ENCODE measurements at places on chromosomes 5 and 9. TPM values are rescaled to one million over a fixed set of nuclear protein-coding genes. Genes with fewer than 3 reads are reported as not detected.

Gene IL13
- not detected for total RNA-seq

Gene HRH2
- 14.7 TPM for total RNA-seq

Gene PCSK1
- total RNA-seq: 0.24 TPM

Gene ABLIM3
- total RNA-seq: 27.2 TPM

Gene SPATA6L
- total RNA-seq: 7.4 TPM

Gene ZFP2
- 1.1 TPM for total RNA-seq

Gene IFNA6
- not detected for total RNA-seq

Gene CACFD1
- total RNA-seq: 38.3 TPM

Gene IFNA8
- total RNA-seq: not detected

Gene TMEM161B
- total RNA-seq: 10.5 TPM

Gene BRINP1
- total RNA-seq: 8.8 TPM

Gene C7
- 741 TPM for total RNA-seq

Gene CTSV
- total RNA-seq: not detected

Gene CDH12
- 0.10 TPM for total RNA-seq

Gene PCDHGB2
- total RNA-seq: 2.4 TPM

Gene ACTBL2
- not detected for total RNA-seq

Gene RFESD
- total RNA-seq: 6.8 TPM

Gene AOPEP
- 126 TPM for total RNA-seq

Gene PLPP7
- total RNA-seq: 1.2 TPM

Gene NSUN2
- total RNA-seq: 92.2 TPM

Gene IRX2
- 99.7 TPM for total RNA-seq

Gene ALDH1B1
- total RNA-seq: 10.2 TPM

Gene ATP10B
- total RNA-seq: not detected

Gene SIT1
- total RNA-seq: 1.1 TPM

Gene TMEM252
- not detected for total RNA-seq

Gene POLK
- 55.3 TPM for total RNA-seq

Gene SLC46A2
- 11.1 TPM for total RNA-seq

Gene PHF24
- 0.10 TPM for total RNA-seq

Gene NRARP
- total RNA-seq: 22.7 TPM

Gene IL31RA
- total RNA-seq: not detected

Gene PCDHGA4
- total RNA-seq: 2.1 TPM

Gene C9orf72
- 38.8 TPM for total RNA-seq

Gene NRG2
- total RNA-seq: 2.7 TPM

Gene DMRTA1
- total RNA-seq: 1.3 TPM

Gene FAM78A
- total RNA-seq: 9.1 TPM

Gene MLANA
- total RNA-seq: not detected
